ENCODE measurements at places on chromosomes 4 and X. TPM values are rescaled to one million over a fixed set of nuclear protein-coding genes. Genes with fewer than 3 reads are reported as not detected.

DNA sequence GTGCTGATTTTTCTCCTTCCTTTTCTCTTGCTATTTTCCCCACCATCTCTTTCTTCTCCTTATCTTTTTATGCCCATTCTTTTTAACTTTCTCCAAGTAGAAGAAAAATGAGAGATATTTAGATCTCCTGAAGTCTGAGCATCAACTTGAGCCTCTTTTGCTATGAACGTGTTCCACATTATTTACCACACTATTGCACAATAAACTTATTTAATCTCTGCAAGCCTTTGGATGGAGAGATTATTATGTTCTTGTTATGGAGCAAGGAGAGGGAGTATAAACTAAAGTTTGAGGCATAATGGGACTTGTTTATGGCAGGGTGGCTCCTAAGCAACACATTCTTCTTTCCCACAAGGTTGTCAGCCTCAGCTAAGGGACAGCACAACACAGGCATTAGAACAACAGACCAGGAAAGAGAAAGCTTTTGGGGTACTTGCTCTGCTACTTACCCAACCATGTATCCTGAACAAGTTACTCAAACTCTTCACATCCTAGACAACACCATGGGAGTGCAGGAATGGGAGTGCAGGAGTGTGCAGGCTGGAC, 365.5 kb upstream of the BOD1L1 start:
- ATAC-seq = no peak

DNA sequence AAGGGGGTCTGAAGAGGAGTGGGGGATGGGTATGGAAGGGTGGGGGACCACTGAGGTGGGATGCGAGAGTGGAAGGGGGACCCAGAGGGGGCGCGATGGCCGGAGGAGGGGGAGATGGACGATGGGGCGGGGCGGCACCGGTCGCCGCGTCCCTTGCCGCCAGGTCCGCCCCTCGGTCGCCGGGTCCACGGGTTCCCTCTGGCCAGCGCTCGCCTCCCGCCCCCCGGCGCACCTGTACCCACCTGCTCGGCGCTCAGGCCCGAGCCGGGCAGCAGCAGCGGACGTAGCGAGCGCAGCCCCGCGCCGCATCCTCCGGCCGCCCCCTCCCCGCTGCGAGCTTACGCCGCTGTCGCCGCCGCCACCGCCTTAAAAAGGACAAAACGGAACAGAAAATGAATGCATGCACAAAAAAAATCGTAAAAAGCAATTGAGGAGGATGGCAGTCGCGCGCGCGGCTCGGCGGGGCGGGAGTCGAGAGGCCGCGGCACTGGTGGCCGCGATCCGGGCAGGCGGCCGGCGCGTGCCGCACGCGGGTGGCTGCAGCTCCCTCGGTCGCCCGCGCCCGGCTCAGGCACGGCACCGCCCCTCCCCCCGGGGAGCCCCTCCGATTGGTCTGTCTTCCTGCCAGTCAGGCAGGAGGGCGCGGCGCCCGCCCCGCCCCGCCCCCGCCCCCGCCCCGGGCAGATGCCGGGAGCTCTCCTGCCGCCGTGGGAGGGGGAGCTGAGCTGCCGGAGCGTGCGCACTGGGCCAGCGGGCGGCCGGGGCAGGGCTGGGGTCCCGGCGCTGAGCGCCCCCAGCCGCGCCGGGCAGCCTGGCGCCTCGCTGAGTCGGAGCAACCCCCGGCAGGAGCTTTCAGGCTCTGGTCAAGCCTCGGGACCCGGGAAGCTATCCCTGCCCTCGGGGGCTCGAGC, at the start of gene JAKMIP1:
TSS of gene JAKMIP1 (minus strand) at position 539 of the 911 bp plus-strand sequence. CDS start 87,699 bp downstream, outside the sequence.
- ATAC-seq = peak; percentile 82

- no peak for ATAC-seq
Observed at GRCh38 chrX:133285341-133285740, 67.2 kb upstream of the TFDP3 start.

DNA sequence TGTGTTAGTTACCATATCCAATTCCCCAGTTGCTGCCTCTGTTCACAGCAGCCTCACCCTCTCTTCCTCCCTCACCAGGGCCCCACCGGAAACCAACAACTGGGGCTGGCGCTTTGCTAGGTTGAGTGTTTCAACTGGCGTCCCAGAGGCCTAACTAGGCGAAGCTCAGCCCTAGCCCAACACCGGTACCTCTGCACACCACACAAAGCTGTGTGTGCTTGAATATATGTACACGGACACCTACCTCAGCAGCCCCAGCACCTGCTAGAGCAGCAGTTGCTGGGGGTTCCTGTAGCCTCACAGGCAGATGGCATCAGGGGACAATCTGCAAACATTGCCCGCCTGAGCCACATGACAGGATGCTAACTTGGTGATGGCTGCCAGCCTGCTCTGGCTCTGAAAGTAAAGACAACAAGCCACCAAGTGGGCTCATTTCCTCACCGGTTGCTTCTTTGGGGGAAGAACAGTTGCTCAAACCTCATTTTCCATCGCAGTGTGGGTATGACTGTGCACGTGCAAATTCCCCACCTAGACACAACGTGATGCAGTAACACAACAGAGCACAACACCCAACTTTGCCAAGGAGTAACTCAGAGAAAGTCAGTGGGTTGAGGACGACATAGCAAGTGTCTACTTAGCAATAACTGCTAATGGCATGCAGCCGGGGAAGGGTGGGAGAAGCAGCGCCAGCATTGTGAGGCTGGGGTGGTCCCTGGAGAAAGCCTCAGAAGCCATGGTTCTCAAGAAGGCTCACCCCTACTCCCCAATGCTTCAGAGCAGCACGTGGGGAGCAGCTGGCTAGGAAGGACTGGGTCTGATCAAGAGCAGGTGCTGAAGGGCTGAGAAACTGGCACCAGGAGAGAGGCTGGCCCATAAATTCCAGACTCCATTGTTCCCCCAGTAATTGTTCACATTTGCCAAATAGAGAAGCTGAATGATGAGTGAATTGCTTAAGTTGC, 139.5 kb downstream of the SH3KBP1 start:
- ATAC-seq = peak; percentile 66

GRCh38 chr4:107363125-107363524, 327.0 kb upstream of the DKK2 start:
- no peak for ATAC-seq

DNA sequence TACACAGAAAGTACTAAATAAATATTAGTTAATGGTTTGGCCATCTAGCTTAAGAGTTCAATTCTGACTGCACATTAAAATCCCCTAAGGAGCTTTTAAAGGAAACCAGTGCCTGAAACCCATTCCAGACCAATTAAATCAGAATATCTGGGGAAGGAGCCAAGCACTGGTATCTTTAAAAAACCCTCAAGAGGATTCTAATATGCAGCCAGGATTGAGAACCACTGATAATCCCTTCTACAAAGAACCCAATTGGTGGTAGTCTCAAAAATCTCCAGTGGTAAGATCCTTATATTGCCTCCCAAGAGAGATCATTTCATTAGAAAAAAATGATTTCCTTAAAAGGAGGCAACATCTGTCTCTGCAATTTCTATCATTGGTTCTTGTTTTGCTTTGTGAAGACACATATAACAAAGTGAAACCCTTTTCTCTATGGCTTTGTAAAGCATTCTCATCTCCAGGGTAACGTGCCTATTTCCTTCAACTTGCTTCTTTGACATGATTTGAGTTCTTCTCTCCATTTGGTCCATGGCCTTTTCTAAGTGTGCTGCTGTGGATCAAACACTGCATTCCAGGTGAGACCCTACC, 3.5 kb downstream of the GPR34 start:
- no peak for ATAC-seq

- no peak for ATAC-seq
Observed at GRCh38 chrX:45743906-45744625, 543.4 kb upstream of the DIPK2B start.

DNA sequence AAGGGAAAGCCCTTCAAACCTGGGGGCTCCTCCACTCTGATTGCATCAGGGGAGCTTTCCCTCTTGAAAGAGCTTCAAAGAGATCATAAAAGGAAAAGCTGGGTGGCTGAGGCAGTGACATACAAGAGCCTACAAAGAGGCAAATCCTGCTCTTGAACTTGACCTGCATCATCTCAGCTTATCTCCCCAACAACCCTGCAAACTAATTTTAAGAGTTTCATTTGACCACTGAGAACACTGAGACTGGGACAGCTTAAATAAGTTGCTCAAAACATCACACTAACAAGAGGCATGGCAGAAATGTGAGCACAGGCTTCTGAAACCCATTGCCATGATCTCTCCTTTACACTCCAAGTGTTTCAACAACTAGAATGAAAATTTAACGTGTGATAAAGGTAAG, 101.6 kb upstream of the PPARGC1A start:
- no peak for ATAC-seq

DNA sequence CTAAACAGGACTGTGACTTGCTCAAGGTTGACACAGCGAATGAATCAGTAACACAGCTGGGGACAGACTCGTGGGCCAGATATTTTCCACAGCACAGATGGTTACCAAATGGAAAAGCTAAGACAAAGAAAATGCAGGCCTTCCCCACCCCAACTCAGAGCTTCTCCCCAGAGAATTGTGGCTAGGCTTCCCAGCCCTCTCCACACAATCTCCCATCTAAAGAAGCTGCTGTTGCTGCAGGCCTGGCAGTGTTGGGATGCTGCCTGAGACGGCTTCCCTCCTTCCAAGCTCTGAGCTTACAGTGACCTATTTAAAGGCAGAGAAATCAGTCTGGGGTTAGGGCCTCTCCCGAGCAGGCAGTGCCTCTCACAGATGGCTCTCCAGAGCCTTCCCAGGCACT, 46.5 kb upstream of the PGRMC1 start:
- ATAC-seq = peak; percentile 77

DNA sequence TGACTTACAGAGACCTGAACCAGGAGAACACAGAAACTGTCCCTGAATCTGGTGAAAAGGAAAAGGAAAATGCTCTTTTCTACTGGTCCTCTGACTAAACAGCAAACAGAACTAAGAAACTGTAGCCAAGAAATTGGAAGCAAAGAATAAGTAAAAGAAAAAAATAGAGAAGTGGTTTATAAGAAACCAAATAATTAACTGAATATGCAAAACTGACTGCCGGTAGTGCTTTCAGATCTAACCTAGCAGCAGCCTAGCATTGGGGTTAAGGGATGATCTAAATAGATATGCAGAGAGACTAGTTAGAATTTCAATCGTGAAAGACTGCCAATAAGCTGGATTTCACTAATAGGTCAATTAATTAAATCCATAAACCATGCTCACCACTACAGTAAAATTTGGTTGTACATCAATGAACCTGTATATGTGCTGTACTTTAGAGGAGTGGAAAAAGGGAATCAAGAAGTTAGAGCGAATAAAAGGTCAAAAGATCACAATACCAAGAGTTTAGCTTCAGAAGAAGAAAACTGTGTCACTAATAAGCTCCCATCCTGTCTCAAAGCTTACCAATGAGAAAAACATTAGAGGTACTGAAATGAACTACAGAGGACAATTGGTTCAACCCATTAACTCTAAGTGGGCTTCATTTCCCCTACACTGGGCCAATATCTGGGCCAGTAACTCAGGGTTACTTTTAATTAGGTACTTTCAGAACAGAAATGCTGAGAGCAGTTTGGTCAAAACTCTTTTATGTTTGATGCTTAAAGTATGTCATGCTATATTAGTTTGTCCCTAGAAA, 53.6 kb downstream of the KLHL13 start:
- ATAC-seq = no peak

- ATAC-seq = no peak
Observed at GRCh38 chr4:145786830-145787229, 106.9 kb downstream of the C4orf51 start.

DNA sequence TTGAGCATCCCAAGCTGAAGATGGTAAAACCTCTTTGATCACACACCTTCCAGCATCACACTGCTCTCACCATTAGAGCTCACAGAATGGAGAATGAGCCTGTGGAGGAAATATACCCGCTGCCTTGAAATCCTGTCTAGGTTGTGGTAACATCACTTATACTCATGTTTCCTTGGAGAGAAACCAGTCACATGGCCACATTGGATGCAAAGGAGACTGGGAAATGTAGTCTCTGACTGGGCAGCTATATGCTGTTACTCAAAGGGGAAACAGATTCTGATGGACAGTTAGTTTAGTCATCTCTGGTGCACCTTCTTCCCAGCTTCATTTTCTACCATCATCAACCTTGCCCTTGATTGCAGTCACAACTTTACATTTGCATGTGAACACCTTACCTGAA, 286.3 kb downstream of the ANKRD50 start:
- ATAC-seq = no peak

DNA sequence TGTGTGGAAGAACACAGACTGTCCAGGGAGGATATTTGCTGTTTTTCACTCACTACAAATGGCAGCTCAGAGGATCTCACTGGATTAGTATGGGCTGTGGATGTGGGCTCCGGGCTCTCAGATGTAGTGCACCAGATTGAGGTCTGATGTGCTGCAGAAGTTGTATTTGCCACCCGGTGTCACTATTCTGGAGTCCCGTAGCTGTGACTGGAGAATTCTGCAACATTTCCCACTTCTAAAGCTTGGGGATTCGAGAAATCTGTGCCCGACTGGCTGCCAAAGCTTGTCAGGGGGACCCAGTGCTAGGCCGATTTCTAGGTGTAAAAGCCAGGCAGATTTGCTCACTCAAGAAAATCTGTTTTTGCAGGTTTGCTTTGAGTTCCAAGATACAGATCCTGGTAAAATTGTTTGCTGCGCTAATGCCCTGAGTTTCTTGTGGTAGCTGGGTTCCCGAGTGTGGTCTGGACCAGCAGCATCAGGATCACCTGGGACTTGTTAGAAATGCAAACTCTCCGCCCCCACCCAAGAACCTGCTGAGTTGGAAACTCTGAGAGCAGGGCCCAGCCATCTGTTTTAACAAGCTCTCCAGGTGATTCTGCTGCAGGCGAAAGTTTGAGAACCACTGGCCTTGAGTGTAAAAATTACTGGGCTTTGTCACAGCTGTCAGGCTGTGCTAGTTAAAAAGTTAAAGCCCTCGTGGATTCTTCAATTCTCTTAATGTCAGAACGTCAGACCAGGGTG, 18.1 kb downstream of the KIT start:
- ATAC-seq = no peak

DNA sequence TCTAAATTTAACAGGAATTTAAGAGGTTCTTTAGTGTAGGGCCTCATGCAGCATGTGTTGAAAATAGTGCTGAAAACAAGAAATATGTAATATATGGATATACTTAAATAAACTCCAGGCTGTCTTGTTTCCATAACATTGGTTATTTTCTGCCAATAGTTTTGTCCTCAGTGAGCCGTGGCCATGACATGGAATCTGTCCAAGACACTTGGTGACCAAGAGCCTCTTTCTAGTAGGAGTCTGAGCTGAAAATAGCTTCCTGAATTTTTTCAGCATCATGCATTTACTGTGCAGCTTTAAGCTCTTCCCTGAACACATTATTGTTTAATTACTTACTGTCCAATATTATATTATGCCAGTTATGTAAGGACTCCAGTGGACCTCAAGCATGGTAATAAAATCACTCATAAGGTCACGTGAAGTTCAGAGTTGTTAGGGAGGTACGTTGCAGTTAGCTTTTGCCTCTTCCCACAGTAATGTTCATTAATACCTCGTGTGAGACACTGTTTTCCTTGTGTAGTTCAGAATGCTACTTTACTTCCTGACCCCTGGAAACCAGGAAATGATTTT, 488.2 kb downstream of the GRID2 start:
- ATAC-seq = no peak

GRCh38 chrX:37922928-37923327, 75.6 kb upstream of the DYNLT3 start:
- ATAC-seq = no peak

MAGEC1 gene
- total RNA-seq = not detected

MAGED4 gene
- 16.5 TPM for total RNA-seq

BEND2 gene
- not detected for total RNA-seq

FSTL5 gene
- 31.3 TPM for total RNA-seq

SERTM2 gene
- not detected for total RNA-seq

SFRP2 gene
- total RNA-seq = 15.4 TPM

GRK4 gene
- 13.7 TPM for total RNA-seq

RIPPLY1 gene
- total RNA-seq = not detected

PAGE2B gene
- total RNA-seq = not detected

SHROOM4 gene
- 12.4 TPM for total RNA-seq

All from motor neuron (in vitro differentiated cells).